ENCODE measurements at places on chromosomes 1 and 21.

DNA sequence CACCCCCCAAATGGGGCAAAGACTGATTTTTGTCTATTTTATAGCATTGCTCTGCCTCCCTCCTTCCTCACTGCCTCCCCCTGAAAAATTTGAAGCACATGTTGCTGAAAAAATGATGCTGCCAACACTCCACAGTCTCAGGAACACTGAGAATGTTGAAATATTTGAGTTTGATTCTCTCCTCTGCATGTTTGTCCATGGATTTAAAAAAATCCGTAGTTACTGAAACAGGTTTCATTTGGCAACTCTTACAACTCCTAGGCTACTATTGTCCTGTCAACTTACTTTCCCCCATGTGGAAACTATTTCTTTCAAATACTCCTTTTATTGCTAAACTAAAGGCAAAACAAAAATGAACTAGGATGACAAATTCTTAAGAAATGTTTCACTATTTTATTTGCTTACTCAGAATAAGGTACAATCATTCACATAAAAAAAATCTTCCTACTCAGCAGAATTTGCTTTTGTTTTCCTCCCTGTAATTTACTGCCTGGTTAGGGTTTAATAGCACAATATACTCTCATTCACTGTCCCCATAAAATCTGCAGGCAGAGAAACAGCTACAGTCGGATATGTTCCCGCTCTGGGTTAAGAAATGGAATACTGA lies 50.2 kb downstream of the C21orf91 start:
- no peak for DNase-seq

DNA sequence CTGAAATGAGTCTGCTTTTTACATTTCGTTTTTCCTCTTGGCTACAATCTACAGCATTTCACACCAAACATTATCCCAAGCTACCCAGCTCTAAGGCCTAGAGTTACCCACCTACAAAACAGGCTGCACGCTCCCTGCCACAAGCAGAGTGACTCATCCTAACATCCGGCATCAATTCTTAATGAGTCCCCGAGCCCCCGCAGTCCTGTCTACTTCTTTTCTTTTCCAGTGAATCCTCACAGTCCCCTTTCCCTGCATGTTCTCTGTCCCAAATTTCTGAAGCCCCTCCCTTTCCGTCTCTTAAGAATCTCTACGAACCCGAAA lies 650 bp downstream of the PCNX2 start:
- no peak for DNase-seq

DNA sequence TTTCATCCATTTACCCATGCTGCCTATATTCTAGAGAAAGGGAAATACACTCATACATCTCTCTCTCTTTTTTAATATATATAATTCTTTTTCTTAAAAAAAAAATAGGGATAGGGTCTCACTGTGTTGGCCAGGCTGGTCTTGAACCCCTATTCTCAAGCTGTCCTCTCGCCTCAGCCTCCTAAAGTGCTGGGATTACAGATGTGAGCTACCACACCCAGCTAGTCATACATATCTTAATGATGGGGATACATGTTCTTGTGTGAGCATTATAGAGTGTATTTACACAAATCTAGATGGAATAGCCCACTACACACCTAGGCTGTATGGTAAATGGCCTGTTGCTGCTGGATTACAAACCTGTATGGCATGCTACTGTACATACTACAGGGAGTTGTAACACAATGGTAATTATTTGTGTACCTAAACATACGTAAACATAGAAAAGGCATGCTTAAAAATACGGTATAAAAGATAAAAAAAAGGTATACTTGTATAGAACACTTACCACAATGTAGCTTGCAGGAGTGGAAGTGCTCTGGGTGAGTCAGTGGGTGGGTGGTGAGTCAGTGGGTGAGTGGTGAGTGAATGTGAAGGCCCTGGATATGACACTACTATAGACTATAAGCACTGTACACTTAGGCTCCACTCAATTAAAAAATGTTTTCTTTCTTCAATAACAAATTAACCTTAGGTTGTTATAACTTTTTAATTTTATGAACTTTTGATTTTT lies 72.9 kb downstream of the IVNS1ABP start:
- DNase-seq: no peak

- DNase-seq: no peak
Measured at GRCh38 chr1:87421809-87422208, 93.1 kb downstream of the LMO4 start.

- DNase-seq: no peak
Measured at GRCh38 chr1:37100310-37100709, 66.0 kb upstream of the GRIK3 start.

- DNase-seq: no peak
Measured at GRCh38 chr1:229124520-229125124, 146.3 kb upstream of the RAB4A start.

DNA sequence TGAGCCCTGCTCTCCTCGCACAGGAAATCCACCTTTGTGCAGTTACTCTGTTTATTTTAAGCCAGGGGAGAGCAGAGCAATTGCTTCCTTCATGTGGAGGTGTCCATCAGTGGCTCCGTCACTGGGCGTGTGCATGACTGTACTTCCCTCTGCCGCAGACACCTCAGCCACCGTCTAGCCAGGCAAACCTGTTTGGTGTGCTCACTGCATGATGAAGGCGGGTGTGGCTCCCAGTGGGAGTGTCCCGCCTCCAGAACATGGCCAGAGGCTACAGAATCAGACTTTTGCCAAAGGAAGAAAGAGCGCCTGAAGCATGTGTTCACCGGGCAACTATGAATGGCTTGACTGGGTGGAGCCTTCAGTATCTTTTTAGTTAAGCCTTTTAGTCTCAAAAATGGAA lies 26.1 kb upstream of the LAMC2 start:
- DNase-seq: no peak

GRCh38 chr1:149917571-149918144 lies at the start of gene SV2A:
TSS of gene SV2A (minus strand) at chr1:149917844. CDS start at chr1:149913840, 4,004 bp downstream.
- peak; percentile 23 for DNase-seq

- peak; percentile 88 for DNase-seq
Measured at GRCh38 chr1:17419626-17420328, 19.7 kb downstream of the RCC2 start.

GRCh38 chr1:177429234-177429633 lies 258.5 kb downstream of the BRINP2 start:
- no peak for DNase-seq

- no peak for DNase-seq
Measured at GRCh38 chr1:25616987-25617624, 515 bp downstream of the MAN1C1 start.

DNA sequence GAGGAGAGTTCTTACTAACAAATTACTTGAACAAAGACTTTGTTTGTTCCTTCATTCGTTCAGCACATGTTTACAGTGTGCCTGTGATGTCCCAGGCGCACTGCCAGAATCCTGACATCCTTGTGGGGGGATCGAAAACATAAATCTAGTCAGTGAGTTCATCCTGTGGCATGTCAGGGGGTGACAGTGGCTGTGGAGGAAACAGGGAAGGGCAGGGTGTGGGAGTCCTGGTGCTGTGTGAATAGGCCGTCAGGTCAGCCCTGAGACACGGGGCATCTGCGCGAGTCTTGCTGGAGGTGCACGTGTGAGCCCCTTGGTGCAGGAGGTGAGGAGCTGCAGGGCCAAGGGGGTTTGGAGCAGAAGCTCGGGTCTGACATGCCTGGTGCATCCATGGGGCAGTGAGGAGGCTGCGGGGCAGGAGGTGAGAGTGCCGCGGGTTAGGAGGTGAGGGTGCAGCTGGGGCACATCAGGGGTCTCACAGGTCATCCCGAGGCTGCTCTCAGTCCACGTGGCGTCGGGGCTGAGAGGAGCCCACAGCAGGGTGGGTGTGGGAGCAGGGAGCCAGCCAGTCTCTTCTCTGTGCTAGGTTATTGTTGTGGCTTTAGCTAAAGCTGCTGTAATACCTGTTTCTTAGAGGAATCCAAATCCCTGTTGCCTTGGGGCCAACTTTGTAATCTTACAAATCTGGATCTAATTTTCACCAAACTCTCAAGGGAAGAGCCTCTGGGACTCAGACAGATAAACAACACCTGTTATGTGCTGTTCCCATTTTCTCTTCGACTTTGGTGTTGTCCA lies 93.4 kb downstream of the PCBP3 start:
- DNase-seq: no peak

DNA sequence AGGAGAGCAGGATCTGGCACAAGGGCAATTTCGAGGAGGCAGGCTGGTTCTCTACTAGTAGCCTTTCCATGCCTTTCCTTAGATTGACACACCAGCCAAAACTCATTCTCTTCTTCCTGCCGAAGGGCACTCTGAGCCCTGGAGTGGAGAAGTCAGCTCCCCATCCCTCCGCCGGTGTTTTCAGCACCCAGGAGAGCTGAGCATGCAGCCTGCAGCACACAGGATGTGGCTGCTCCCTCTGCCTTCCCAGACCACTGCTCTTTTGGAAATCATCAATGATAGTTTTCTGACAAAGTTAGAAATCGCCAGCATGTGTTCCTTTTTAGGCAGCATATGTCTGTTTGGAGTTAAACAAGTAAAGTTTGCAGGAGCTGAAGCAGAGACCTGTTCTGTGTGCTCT lies 11.7 kb downstream of the RNU5D-1 start:
- DNase-seq: no peak

GRCh38 chr1:34800214-34800613 lies 7.4 kb downstream of the GJA4 start:
- no peak for DNase-seq

DNA sequence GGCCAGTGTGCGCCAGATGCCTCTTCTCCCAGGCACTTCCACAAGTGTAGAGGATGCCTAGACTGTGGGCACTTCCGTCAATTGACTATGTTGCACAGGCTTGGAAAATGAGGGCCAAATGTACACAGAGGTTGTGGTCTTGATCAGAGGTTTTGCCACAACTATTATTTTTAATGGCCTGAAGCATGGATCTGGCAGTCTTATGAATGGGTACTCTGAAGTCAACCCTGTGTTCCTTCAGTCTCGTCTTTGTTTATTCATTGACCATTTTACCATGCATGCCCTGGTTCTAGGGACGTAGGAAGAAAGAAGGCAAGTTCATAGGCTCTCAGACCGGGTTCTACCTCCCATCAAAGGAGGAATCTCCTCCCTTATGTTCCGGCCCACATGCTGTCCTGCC lies 329.1 kb downstream of the HHAT start:
- no peak for DNase-seq

- no peak for DNase-seq
Measured at GRCh38 chr1:175675017-175675416, 68.4 kb downstream of the TNR start.

DNA sequence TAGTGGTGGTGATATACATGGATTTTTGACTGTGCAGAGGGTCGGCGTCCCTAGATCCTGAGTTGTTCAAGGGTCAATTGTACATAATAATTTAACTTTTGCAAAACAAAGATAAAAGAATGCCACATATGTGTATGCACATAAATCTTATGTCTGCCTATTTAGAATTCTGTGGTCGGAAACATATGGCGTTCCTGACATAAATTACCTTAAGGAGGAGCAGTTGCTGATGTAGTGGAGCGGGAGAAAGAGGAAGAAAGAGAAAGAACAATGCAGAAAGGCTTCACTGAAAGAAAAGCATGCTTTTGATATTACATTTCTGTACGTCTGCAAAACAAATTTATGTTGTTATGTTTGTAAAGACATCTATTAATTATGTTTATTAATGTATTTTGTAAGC lies 40.0 kb downstream of the S1PR1 start:
- no peak for DNase-seq

GRCh38 chr1:231666937-231667608 lies 40.5 kb downstream of the DISC1 start:
- no peak for DNase-seq

DNA sequence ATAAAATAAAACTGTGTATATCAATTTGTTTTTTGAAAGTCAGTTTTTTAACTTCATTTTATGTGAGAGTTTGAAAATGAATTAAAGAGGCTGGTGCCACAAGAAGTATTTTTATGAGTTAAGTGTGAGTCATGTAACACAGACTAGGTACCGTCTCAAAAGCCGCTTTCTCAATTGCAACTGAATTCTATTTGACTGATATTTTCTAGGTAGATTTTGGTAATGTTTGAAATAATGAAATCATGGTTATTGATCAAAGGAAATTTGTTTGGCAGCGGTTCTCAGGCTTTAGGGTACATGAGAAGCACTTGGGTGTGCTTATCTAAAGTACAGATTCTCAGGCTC lies 4.6 kb downstream of the SNX27 start:
- DNase-seq: no peak

All from HuH-7 (cell line).